ENCODE measurements at places on chromosomes 16 and 17.
A peak's percentile ranks its signal among the peaks of the same experiment; 100 is the strongest.

- no peak overlapping the region for H3K4me3 ChIP-seq
- no peak for DNase-seq
- no peaks in the 10 kb centered on the region for H3K4me1 ChIP-seq
- H3K27ac ChIP-seq: no peak overlapping the region
- no peaks in the 10 kb centered on the region for H3K27me3 ChIP-seq
Measured at GRCh38 chr17:31572341-31572740, 180.9 kb downstream of the RAB11FIP4 start.

- no peaks in the 10 kb centered on the region for H3K4me1 ChIP-seq
Measured at GRCh38 chr17:20009302-20010098, at the start of gene SPECC1. TSS of gene SPECC1 (plus strand) at chr17:20009359. CDS start at chr17:20096652, 87,293 bp downstream.

- no peaks in the 10 kb centered on the region for H3K4me1 ChIP-seq
- H3K4me3 ChIP-seq: no peak overlapping the region
- no peaks in the 10 kb centered on the region for H3K27me3 ChIP-seq
- DNase-seq: no peak
- no peak overlapping the region for H3K27ac ChIP-seq
- no peaks in the 10 kb centered on the region for H3K36me3 ChIP-seq
Measured at GRCh38 chr17:57925361-57925990, 29.7 kb downstream of the CUEDC1 start.

DNA sequence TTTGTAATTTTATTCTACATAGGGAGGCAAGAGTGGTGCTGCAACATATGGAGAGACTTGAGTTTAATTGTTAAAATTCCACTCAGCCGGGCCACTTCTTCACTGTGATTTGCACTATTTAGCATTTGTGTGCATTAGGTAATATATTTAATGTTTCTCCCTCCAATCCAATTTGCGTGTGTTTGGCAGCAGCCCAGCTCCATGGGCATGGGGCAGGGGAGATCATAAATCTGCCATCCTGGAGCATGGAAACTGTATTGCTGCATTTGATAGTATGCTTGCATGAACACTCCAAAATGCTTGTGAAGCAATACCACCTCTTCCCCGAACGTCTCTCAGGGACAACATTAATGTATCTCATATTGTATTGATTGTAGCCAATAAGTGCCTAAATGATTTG is 339.1 kb upstream of the RBFOX1 start:
- H3K27me3 ChIP-seq: no peaks in the 10 kb centered on the region
- no peak overlapping the region for H3K27ac ChIP-seq
- no peak overlapping the region for H3K4me3 ChIP-seq
- no peaks in the 10 kb centered on the region for H3K36me3 ChIP-seq

DNA sequence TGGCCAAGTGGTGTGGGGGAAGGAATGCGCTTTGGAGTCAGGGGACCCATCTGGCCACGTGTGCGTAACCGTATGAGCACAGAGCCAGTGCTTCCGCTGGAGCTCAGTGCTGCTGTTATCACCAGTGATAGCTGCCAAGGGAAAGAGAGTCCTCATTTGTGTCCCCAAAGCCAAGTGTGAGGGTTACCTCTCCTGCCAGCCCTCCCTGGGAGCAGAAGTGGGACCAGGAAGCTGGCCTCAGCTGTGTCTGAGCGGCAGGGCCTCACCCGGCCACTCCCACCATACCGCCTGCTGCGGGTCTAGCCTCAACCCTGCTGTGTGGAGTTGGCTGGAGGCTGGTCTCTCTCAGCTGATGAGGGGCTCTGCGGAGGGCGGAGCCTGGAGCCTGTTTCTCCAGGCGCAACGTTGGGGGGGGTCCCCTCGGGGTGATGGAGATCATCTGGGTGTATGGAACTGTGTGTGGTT is 44.5 kb downstream of the MEAK7 start:
- no peaks in the 10 kb centered on the region for H3K36me3 ChIP-seq
- DNase-seq: no peak
- no peak overlapping the region for H3K4me3 ChIP-seq
- no peak overlapping the region for H3K27ac ChIP-seq

- H3K27ac ChIP-seq: no peak within 1 kb of the TSS
- no peaks in the 10 kb centered on the region for H3K36me3 ChIP-seq
- peak within 1 kb of the TSS; percentile 31 for H3K4me3 ChIP-seq
Measured at GRCh38 chr17:35879773-35880654, at the start of gene CCL5. TSS of gene CCL5 (minus strand) at chr17:35880360.
